HTR-8/SVneo (cell line): ENCODE measurements at places on chromosomes 7 and 10.

- no peak for DNase-seq
Measured at GRCh38 chr7:91373111-91373800, 109.0 kb downstream of the FZD1 start.

DNA sequence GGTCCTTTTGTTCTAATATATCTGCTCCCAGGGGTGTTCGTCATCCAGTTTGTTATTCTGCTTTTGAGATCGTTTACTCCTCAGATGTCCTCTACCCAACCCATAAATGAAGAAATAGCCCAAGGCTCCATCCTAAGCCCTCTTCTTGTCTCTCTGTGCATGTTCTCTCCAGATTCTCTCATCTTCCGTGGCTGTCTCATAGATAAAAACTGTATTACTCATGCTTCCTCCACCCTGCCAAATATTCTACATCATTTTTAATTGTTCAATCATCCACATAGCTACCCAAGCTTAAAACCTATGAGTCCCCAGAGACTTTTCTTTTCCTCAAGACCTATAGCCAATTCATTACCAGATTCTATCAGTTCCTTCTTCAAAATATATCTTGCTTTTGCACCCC, 44.9 kb downstream of the CAV1 start:
- DNase-seq, result peak; percentile 25

GRCh38 chr10:70508912-70509756, 30.6 kb downstream of the PALD1 start:
- no peak for DNase-seq

DNA sequence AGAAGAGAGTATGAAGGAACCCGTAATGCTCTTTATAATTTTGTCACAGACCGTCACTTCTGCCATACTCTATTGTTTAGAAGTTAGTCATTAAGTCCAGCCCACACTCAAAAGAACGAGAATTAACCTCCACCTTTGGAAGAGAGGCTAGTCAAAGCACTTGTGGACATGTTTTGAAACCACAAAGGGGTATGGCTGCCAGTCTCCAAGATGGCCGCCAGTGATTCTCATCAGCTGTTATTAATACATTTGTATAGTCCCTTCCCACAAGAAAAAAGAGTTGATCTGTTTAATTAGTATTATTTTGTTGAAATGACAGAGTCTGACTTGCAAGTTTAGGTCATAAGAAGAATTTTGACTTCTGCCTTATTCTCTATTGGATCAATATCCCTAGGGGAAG, 23.2 kb upstream of the VOPP1 start:
- no peak for DNase-seq

DNA sequence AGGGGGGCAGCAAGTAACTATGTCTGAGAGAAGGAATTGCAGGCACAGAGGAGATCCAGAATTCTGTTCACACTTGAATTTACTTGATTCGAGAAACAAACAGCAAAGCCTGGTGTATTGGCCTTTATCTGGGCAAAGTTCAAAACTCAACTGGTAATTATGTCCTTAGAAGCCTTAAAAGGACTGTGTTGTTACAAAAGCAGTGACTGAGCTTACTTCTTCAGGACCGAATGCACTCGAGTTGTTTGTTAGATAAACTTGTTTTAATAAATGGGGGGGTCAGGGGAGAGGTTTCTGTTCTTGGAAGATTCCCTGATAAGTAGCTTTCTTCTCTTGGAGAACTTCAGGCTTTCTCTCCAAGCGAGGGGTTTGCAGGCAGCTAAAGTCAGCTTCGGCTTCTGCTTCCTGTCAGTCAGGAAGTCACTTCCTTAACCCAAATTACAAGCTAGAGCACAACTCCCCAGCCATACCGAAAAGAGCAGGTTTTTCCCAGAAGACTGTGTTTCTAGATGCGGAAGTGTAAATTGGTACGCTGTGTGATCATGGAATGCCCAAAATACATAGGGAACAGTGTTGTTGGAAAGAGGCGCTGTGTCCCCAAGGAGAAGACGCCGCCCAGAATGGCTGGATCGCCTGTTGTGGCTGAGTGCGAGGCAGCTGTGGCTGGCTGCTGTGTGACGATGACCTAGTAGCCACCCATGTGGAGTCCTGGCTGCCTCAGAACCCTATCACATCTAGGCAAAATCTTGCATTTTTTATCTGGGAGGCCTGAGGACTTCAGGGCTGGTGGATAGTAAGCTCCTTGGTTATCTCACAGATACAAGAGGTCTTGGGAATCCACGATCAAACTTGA, 110.4 kb downstream of the TCF7L2 start:
- no peak for DNase-seq

GRCh38 chr7:1912593-1913465, 242.8 kb downstream of the ELFN1 start:
- DNase-seq, result no peak

DNA sequence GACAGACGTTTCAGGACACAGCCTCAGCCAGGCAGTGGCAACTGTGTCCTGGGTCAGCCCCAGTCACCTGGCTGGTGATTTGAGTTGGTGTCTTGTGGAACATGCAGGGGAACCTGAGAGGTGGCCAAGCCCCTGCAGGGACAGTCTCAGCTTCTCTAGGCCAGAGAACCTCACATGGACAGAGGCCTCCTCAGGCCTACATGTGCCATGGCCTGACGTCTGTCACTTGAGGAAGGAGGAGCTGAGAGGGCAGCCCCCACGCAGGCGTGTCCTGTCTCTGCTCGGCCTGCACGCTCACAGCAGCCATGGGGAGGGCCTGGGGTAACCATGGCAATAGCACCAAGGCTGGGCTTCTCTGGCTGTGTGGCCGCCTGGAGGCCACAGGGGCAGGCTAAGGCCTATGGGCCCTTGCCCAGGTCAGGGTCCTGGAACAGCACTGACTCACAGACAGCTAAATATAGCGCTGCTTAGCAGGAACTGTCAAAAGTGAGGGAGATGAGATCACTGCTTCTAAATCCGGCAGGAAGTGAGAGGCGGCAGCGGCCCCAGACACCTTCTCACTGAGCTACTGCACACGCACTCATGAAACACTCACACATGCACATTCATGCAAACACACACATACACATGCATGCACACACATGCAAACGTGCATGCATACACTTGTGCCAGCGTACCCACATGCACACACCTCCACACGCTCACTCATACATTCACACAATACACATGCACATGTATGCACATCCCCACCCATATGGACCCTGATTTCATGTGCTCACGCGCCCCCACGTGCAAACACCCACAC, 57.0 kb downstream of the YKT6 start:
- DNase-seq, result peak; percentile 82

GRCh38 chr10:101453791-101454718, 100.1 kb downstream of the BTRC start:
- DNase-seq, result no peak
